ENCODE measurements at places on chromosomes 6 and 20. TPM values are rescaled to one million over a fixed set of nuclear protein-coding genes. Genes with fewer than 3 reads are reported as not detected.

Gene CCN6
- not detected for polyA plus RNA-seq

Gene FAM83C
- polyA plus RNA-seq, result not detected

GRCh38 chr6:40550202-40551101, 36.7 kb downstream of the LRFN2 start:
- H3K27me3 ChIP-seq, result no peaks in the 10 kb centered on the region
- no peak overlapping the region for H3K4me3 ChIP-seq
- no peak overlapping the region for H3K27ac ChIP-seq
- DNase-seq, result no peak
- no peaks in the 10 kb centered on the region for H3K4me1 ChIP-seq

- no peaks in the 10 kb centered on the region for H3K36me3 ChIP-seq
- no peaks in the 10 kb centered on the region for H3K4me1 ChIP-seq
- no peak for DNase-seq
- H3K4me3 ChIP-seq, result no peak overlapping the region
- no peaks in the 10 kb centered on the region for H3K27me3 ChIP-seq
Measured at GRCh38 chr6:33172688-33173534, 19.4 kb downstream of the COL11A2 start.

Gene COL11A2
- 0.96 TPM for polyA plus RNA-seq

GRCh38 chr6:119479860-119480655, 130.5 kb upstream of the MAN1A1 start:
- H3K4me3 ChIP-seq, result no peak overlapping the region
- H3K36me3 ChIP-seq, result no peaks in the 10 kb centered on the region
- H3K4me1 ChIP-seq, result no peaks in the 10 kb centered on the region
- DNase-seq, result no peak

Gene ITPA
- 29.7 TPM for polyA plus RNA-seq

DNA sequence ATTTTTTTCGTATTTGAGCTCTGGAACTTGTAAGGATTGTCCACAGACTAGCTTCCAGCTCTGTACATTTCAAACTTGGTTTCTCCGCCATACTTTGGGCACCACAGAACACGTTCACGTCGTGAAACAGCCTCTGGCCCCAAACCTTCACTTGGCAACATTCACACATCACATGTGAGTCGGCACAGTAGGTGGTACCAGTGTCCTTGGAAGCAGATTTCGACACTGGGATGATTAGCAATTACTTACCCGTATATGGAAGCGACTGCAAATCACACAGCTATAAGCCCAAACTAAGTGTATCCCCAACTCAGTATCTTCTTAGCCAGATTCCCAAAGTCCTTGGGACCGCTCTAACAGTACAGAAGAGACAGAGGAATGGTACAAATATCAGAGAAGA, 60.2 kb downstream of the MAFB start:
- no peaks in the 10 kb centered on the region for H3K27me3 ChIP-seq
- H3K27ac ChIP-seq, result no peak overlapping the region
- H3K4me1 ChIP-seq, result no peaks in the 10 kb centered on the region
- no peak overlapping the region for H3K4me3 ChIP-seq
- no peak for DNase-seq

DNA sequence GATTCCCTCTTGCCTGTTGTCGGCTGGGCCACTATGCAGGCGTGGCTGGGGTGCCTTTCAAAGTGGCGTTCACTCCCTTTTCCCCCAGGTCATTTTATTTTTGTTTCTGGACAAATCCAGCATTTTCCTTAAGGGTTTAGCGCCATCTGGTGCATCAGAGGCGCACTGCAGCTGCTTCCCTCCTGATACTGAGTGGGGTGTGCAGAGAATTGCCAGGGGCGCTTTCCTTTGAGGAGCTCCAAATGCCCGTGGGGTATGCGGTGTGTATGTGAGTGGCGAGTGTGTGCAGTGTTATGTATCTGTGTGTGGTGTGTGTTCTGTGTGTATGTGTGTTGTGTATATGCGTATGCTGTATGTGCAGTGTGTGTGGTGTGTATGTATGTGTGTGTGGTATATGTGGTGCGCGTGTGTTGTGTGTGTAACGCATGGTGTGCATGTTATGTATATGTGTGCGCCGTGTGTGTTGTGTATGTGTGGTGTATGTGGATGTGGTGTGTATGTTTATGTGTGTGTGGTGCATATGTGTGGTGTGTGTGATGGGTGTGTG, 100.1 kb upstream of the AGPAT4 start:
- H3K27ac ChIP-seq, result no peak overlapping the region
- H3K36me3 ChIP-seq, result no peaks in the 10 kb centered on the region
- H3K4me3 ChIP-seq, result no peak overlapping the region
- H3K27me3 ChIP-seq, result no peaks in the 10 kb centered on the region

DNA sequence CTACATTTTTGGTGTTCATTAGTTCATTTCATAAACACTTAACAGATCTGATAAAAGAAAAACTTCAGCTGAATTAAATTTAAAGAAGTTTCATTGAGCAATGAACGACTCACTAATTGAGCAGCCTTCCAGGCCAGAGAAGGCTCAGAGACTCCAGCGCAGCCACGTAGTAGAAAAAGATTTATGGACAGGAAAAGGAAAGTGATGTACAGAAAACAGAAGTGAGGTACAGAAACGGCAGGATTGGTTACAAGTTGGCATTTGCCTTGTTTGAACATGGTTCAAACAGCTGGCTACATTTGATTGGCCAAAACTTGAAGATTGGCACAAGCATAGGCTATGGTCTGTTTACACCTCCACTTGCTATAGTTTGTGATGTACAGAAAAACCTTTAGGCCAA, 166.3 kb upstream of the DTNBP1 start:
- DNase-seq, result no peak
- H3K27ac ChIP-seq, result no peak overlapping the region
- H3K27me3 ChIP-seq, result no peaks in the 10 kb centered on the region

Gene CNBD2
- polyA plus RNA-seq, result 6.7 TPM

DNA sequence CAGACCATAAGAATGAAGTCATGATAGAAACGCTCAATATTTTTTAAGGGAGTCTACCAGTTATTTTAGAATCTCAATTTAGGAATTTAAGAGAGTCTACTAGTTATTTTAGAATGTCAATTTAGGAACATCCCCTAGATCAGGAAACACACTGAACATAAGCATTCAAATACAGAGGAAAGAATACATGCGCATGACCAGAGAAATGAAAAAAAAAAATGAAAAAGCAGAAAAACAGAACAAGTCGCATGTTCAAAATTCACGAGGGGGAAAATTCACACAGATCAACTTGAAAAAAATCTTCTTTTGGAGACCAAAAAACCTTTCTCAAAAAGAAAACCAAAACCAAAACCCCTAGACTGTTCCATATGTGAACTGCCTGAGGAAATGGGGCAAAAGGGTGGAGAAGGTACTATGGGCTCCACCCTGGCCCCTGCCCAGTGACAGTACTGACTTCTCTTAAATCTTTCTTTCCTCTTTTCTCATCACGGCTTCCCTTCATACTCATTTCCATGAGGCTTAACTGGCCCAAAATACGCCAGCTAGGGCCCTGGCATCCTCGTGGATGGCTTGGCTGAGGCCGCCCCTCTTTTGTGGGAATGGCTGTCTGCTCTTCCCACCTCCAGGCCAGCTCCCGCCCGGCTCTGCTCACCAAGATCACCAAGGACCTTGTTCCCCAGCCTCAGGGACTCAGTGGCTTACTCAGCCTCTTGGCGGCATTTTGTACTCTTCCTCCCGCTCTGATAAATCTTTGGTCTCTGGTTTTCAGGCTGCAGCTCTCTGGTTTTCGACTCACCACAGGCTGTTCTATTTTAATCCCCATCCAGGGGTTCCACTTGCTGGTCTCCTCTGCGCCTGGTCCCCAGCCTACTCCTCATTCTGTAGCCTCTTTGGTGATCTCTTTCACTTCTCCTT, 11.2 kb downstream of the ZBTB2 start:
- H3K27me3 ChIP-seq, result no peaks in the 10 kb centered on the region
- no peak for DNase-seq
- H3K36me3 ChIP-seq, result no peaks in the 10 kb centered on the region
- peaks cover 2% of the 10 kb centered on the region for H3K4me1 ChIP-seq
